EH (cell line): ENCODE measurements at places on chromosomes 16 and 17.

DNA sequence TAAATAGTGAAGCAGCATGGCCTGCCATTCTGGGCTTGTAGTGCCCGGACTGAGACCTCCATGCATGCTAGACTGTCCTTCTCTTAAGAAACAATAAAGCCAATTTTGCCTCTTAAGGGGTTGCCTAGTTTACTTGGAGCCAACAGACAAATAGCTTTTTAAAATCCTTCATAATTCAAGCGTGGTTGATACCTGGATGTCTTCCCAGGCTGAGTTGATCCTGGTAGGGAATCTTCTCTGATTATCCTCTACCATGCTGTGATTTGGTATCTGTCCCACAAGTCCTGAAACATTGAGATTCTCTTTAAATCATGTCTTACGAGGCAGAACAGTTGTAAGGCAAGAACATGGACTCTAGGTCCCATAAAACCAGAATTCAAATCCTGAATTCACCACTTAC, 359.6 kb upstream of the CCL2 start:
- DNase-seq = no peak

- no peak for DNase-seq
Observed at GRCh38 chr16:81864646-81865382, 85.7 kb downstream of the PLCG2 start.

- DNase-seq = no peak
Observed at GRCh38 chr17:13416748-13417363, 184.9 kb downstream of the HS3ST3A1 start.

GRCh38 chr16:84360170-84360569, 8.2 kb upstream of the ATP2C2 start:
- peak; percentile 11 for DNase-seq

DNA sequence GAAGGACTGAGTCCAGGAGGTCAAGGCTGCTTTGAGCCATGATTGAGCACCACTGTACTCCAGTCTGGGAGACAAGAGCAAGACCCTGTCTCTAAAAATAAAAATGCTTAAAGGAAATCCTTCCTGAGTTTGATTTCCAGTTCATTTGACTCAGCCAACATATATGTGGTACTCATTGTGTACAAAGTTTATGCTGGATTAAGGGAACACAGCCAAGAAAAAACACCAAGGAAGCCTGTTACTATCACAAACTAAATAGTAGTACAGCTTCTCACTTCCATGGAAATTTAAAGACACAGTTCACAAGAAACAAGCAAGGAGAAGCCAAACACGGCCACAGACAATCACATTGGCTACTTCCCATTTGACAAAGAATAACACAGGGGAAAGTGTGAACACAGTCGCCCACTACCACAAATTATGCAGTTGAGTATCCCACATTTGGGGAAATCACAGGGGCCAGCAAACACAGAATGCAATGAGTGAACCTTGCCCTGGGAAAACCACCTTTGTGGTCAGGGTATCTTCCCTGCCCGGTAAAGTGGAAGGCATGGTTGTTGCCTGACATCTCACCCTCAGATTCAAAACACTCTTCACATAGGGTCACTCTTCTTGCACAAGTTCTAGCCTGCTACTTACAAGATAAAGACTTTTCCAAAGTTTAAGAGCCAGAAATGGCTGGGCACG, 14.5 kb downstream of the TEX14 start:
- DNase-seq = peak; percentile 61

DNA sequence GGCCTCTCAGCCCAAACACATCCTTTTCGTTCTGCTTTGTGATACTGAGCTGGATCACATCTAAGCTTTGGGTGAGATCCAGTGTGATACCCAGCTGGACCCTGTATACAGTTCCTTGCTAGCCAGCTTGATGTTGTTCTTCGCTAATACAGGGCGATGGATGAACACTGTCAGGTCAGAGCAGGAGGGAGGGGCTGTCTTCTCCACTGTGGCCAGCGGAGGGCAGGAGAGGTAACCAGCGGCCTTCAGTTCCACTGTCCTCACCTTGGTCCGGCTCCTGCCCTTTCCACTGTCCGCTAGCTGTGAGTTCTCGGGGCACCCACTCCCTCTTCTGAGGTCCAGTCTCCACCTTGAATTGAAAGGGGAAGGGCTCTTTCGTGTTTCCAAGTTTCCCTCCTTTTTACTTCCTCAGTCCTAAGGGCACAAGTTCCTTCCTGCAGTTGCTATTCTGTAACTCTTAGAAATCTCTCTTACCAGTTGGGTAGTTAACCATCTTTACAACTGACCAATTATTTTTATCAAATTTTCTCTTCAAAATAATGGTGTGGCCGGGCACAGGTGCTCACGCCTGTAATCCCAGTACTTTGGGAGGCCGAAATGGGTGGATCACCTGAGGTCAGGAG, 3.0 kb upstream of the ZNF213 start:
- DNase-seq = peak; percentile 49

DNA sequence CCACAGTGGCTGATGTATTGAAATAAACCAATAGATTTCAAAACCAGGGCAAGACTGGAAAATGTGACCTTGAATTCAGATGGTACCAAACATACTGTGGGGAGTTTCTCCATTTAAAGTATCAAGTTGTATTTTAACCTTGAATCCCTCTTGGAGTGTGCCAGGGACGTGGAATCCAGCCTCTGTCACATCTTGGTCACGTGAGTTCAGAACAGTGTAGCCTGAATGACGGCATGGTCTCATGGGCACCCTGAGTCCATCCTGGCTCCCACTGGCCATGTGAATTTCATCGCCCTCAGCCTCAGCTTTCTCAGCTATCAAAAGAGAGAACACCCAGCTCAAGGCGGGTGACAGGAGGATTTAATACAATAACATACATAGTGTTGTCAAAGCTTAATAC, 6.8 kb downstream of the ZNF771 start:
- no peak for DNase-seq

DNA sequence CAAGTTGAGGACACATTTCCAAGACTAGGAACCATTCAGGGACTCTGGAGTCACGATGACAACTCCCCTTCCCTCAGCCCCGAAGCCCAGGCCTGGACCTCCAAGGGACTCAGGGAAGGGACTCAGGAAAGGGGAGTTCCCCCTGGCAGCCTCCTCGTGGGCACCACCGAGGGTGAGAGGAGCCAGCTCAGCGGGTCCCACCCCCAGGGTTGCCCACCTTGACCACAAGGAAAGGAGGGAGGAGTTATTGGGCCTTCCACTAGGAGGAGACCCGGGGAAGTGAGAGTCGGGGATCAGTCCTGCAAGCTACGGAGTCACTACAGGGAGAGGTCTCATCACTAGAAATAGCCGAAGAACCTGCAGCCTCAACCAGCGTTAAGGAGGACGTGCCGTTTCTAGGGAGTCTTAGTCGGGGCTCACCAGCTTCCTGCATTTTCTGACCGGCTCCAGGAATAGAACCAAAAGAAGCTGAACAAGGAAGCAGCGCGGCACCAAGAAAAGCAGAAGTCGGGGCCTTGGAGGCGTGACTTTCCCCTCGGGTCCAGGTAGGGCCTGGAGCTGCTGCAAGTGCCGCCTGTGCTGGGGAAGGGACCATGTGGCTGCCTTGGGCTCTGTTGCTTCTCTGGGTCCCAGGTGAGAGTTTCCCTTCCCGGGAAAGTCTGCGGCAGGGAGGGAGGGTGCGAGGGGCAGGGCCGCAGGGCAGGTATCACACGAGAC, at the start of gene CD300A:
Gene CD300A, plus strand, starts transcription at position 524 of the 717 bp plus-strand sequence. Its CDS starts 70 bp downstream, at position 594.
- DNase-seq = no peak

GRCh38 chr16:66366433-66367299, at the start of gene CDH5:
Gene CDH5, plus strand, starts transcription at chr16:66366691. Its CDS starts 12,647 bp downstream, at chr16:66379338.
- DNase-seq = no peak

- no peak for DNase-seq
Observed at GRCh38 chr17:29002811-29003210, 3.0 kb downstream of the SEZ6 start.

GRCh38 chr16:1472974-1473373, 1.9 kb downstream of the CLCN7 start:
- DNase-seq = no peak

DNA sequence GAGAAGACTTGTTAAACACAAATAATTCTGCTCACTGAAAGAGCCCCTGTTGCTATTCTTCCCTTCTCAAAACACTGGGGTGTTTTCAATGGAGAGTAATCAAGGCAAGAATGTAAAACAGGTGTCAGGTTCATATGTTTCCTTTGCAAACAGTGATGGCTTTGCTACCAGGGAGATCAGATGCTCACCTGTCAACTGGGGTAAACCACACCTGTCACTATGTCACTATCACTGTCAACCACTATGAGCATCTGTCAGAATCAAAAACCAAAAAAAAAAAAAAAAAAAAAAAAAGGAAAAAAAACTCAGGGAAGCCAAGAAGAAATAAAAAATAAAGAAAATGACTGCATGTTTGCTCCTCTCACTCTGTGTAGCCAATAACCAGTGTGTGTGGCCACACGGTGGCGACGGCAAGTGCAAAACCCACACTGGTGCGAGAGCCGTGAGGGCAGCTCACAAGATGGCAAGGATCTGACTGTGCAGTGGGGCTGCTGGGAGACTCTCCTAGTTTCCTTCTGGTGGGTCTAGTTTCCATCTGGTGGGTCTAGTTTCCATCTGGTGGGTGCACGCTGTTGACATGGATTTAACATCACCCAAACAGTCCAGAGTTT, 22.7 kb downstream of the USP22 start:
- peak; percentile 25 for DNase-seq

- DNase-seq = no peak
Observed at GRCh38 chr17:78180508-78180907, 6.3 kb downstream of the TK1 start.

DNA sequence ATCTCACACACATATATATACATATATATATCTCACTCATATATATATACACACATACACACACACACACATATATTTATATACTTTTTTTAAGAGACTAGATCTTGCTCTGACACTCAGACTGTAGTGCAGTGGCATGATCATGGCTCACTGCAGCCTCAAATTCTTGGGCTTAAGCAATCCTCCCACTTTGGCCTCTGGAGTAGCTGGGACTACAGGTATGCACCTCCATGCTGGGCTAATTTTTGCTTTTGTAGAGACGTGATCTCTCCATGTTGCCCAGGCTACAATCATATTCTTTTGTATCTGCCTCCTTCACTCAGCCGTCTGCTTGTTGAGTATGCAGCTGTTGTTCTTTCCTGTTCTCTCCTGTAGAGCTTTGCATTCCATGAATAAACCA, 60.6 kb downstream of the HS3ST3B1 start:
- DNase-seq = no peak

DNA sequence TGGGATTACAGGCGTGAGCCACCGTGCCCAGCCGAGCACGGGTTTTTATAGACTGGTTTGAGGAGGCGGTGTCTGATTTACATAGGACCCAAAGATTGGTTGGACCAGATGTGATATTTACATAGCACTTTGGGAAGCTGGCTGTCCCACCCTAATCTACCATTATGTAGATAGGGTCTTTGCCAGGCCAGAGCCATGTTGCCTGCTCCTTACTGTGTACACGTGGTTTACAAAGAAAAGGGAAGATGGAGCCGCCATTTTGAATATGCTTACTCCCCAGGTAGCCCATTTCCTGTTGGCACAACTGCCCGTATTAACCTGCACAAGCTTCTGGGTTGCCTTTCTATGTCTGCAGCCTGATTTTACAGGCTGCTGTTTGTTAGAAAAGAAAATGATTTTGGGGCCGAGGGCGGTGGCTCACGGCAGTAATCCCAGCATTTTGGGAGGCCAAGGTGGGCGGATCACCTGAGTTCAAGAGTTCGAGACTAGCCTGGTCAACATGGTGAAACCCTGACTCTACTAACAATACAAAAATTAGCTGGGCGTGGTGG, 89.9 kb upstream of the EEF2KMT start:
- DNase-seq = no peak

- DNase-seq = no peak
Observed at GRCh38 chr17:79005063-79005861, 4.3 kb downstream of the CANT1 start.

DNA sequence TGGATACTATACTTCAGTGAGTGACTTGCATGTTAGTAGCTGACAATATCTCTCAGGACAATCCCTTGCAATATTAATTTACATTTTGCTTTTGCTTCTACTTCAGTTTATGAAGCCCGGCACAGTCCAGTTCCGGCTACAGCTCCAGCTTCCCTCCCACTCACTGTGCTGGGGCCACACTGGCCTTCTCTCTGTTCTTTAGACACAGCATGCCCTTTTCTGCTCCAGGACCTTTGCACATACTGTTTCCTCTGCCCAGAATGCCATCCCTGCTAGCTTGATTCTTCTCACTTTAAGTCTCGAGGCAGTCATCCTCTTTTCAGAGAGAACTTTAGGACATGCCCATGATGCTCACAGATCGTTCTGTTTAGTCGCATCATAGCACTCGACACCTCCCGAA, 25.5 kb upstream of the LRRC75A start:
- DNase-seq = no peak

DNA sequence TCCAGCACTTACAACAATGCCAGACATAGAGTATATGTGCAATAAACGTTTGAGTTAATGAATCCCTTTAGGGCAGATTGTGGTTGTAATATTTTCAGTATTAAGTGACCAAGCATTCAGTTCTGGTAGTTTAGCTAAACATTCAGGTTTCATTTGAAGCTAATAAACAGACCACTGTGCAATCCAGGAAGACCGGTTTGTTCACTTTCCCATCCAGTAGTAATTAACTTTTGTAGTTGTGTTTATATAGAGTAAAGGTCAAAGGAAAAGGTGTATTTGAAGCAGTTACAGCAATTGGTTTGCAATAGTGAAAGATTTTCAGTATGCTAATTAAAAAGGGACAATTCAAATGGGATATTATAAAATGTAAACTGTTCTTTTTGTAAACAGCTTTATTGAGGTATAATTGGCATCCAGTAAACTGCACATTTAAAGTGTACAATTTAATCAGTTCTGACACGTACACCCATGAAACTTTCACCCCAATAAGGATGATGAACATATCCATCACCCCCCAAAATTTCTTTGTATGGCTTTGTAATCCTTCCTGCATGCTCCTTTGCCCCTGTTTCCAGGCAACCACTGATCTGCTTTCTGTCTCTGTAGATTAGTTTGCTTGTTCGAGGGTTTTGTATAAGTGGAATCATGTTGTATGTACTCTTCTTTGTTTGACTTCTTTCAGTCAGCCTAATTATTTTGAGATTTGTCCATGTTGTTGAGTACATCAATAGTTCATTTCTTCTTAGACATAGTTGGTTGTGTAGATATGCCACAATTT, 26.3 kb downstream of the MRTFB start:
- peak; percentile 48 for DNase-seq

DNA sequence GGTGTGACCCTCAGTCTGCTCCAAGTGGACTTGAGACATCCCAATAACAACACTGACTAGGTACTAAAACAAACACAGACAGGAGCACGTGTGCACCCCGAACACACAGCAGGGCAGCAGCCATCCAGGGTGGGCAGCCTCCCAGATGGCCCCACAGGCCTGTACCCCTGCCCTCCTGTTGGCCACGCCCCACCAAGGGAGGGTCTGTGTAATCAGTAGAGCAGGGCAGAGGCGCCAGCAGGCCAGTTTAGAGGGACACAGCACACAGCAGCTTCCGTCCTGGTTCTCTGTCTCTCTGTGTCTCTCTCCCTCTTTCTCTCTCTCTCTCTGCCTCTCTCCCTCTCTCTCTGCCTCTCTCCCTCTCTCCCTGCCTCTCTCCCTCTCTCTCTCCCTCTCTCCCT, 21.4 kb downstream of the ACTG1 start:
- DNase-seq = no peak

- DNase-seq = no peak
Observed at GRCh38 chr17:13024016-13024415, 6.2 kb upstream of the ELAC2 start.
